Mucosa of gallbladder (tissue), 1 donor: ENCODE measurements at places on chromosomes 11 and 22. TPM values are rescaled to one million over a fixed set of nuclear protein-coding genes. Genes with fewer than 3 reads are reported as not detected.

- DNase-seq, result no peak
Observed at GRCh38 chr11:35182317-35182939, 43.5 kb downstream of the CD44 start.

DNA sequence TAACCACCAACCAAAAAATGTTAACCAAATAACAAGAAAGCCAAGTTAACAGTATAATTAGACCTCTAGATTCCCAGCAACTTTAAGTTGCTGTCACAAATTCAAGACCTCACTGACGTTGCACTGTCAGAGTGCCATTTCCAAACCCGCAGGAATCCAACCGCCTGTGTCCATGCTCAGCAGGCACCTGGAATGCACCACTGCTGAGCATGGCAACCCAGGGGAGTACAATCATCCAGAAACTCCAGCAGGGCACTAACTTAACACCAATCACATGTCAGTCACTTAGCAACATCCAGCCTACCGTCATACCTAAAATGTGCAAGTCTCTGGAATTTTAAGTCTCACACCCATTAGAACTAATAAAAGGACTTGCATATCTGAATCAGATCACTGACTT lies 48.8 kb downstream of the SMCO4 start:
- DNase-seq, result no peak

- DNase-seq, result no peak
Observed at GRCh38 chr11:95134491-95134890, 44.8 kb downstream of the ENDOD1 start.

GRCh38 chr11:104091281-104092096 lies 55.0 kb downstream of the DDI1 start:
- no peak for DNase-seq

DNA sequence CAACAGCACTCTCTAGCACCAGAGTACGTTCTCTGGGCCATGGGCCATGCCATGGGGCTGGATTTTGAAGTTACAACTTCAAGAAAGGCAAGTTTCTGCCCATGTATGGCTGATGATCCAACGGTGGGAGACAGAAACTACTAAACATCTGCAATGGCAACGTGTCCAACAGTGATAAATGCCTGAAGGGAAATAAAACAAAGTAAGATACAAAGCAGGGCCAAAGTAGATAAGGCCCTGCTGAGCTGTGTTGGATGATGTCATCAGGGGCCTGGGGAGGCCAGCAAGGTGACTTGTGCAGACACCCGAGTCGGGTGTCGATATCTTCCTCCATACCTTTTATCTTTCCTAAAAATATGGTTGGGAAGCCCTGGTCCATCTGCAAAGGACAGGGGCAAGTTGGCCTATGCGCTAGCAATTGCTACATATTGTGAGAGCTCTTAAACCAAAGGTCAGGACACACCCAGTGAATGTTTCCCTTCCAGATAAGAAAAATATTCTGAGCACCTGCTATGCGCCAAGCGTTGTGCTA lies 487.2 kb downstream of the MN1 start:
- no peak for DNase-seq

DNA sequence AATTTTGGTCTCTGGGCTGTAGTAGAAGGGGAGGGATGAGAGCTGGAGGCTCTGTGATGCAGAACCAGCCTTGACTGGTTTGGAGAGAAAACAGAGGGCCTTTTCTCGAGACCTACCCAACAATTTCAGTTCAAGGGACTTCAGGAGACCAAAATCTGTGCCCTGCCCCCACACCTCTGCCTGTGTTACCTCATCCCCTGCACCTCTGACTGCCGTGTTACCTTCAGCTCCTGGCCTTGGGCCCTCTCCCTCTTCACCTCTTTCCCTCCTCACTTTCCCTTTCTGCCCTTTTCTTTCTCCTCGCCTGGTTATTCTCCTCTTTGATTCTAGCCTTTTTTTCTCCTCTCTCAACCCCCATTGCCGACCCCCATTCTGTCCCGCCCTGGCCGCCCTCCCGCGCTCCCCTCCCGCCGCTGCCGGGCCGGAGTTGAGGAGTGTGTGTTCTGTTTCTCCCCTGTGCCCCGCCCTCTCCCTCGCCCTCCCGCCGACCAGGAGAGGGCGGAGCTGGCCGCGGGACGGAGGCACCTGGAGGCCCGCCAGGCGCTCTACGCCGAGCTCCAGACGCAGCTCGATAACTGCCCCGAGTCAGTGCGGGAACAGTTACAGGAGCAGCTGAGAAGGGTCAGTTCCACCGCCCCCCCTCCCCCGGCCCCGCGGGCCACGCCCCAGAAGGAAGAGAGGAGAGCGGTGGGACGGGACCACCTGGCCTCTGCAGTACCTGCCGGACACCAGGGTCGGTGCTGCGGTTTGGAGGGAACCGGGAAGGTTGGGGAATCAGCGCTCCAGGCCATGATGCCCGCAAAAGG lies 27.2 kb downstream of the PHLDB1 start:
- DNase-seq, result peak; percentile 79

- DNase-seq, result no peak
Observed at GRCh38 chr11:65133724-65134123, 595 bp downstream of the SYVN1 start.

DNA sequence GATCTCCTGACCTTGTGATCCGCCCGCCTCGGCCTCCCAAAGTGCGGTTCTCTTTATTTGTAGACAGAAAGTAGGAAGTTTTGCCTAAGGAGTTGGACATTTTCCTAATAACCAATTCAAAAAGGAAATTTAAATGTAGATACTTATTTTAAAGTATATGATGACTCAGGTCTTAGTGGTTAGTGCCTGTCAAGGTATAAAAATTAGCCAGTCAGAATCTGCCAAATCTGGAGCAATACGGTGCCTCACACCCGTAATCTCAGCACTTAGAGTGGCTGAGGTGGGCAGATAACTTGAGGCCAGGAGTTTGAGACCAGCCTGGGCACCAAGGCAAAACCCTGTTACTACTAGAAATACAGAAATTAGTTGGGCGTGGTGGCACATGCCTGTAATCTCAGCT lies 86.7 kb upstream of the RASSF10 start:
- no peak for DNase-seq

- DNase-seq, result no peak
Observed at GRCh38 chr11:63155794-63156193, 11.8 kb upstream of the SLC22A24 start.

GRCh38 chr11:73995731-73996130 lies 13.1 kb upstream of the UCP2 start:
- no peak for DNase-seq

DNA sequence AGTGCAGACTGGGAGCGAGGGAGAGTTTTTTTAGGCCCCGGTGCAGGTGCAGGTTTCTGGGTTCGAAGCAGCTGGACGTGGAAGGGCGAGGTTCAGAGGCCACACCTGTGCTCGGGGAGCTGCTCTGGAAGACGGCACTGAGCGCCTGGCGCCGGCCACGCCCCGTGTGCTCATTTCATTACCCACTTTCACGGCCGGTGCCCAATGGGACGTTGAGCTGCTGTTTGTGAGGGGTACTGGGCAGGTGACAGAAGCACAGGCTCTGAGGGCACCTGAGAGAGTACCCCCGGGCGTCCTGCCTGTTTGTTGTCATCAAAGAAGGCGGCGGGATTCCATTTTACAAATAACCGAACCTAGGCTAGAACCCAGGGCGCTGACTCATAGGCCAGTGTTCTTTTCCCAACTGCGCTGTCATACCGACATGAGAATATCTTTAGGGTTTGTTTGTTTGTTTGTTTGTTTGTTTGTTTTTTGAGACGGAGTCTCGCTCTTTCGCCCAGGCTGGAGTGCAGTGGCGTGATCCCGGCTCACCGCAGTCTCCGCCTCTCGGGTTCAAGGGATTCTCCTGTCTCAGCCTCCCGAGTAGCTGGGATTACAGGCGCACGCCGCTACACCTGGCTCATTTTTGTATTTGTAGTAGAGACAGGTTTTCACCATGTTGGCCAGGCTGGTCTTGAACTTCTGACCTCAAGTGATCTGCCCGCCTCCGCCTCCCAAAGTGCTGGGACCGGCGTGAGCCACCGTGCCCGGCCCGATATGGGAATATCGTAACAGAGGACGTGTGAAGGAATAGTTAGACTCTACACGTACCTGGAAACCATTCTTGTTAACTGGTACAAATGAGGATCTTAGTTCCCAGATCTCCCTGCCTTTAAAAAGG lies 16.6 kb upstream of the SPTBN2 start:
- DNase-seq, result no peak

DNA sequence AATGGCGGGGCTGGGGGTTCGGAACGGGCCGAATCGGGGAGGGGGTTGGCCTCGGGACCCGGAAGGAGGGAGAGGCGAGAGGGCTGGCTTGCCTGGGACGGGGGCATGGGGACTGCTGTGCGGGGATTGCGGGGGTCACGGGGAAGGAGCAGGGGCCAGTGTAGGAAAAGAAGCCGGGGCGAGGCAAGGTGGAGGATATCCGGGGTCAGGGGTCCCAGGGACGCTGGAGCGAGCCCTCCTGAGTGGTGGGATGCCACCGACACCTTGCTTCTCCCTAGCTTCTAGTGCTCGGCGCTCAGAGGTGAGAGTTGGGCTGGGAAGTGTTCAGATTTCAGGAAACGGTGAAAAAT lies 426 bp upstream of the GDPD5 start:
- no peak for DNase-seq

DNA sequence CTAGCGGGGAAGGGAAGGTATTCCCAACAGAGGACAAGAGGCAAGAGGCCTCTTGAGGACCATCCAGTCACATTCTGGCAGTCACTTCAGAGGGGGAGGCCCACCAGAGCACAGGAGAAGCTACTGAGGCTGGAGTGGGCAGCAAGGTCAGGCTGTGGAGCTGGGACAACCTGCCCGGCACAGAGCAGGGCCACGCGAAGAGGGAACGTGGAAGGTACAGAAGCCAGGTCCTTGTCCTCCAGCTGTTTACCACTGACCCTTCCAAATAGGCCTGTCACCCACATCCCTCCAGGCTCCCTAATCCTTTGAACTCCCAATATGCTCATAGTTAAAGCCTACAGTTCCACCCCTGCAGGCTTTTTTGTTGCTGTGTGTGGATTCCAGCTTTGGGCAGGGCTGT lies 76.9 kb downstream of the IGLL1 start:
- DNase-seq, result no peak

- peak; percentile 47 for DNase-seq
Observed at GRCh38 chr22:33018232-33018864, 39.8 kb downstream of the SYN3 start.

- no peak for DNase-seq
Observed at GRCh38 chr11:108368134-108368533, 99.2 kb downstream of the C11orf65 start.

- no peak for DNase-seq
Observed at GRCh38 chr11:5809122-5809519, 397 bp downstream of the OR52N2 start.

DNA sequence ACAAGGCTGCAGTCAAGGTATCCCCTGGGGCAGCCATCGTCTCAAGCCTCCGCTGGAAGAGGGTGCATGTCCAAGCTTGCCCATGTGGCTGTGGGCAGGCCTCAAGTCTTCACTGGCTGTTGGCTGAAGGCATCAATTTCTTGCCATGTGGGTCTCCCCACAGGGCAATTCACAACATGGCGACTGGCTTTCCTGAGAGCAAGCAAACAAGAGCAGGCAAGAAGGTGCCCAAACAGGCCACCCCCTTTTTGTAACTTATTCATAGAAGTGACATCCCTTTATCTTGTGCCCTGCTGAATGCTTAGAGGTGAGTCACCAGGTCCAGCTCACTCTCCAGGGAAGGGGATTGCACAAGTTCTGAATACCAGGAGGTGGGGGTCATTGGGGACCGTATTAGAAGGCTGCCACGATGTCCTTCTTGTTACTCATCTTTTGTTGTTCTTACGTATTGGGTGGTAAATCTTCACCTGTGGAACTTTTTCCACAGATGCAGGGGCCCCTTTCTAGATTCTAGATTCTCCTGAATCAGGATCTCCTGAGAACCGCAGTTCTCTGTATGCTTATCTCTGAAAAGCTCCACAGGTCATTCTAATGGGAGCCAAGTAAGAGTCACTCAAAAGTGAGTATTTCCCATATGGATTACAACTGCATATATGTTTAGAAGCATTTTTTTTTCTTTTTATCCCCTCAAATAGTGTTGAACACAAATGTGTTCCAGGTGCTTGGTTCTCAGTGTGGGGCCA lies 44.2 kb upstream of the MICAL2 start:
- peak; percentile 65 for DNase-seq

DNA sequence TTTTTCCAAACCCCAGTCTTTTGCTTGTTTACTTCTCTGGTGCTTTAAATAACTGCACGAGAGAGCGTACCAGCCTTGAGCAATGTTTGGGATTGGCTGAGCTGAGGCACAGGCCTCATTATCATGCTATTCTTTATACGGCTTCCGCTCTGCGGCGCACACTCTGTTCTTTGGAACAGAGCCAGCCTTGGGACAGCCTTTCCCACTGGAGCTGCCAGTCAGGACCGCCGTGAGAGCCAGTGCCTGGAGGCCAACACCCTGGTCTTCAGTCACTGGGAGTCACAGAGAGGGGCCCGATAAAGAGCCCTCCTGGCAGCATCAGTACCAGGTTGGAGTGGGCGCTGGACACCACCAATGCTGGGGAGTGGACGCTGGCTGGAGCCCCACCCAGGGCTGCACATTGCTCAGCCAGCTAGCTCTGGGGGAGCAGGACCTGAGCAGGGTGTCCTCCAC lies 125.6 kb downstream of the BCR start:
- peak; percentile 78 for DNase-seq

DNA sequence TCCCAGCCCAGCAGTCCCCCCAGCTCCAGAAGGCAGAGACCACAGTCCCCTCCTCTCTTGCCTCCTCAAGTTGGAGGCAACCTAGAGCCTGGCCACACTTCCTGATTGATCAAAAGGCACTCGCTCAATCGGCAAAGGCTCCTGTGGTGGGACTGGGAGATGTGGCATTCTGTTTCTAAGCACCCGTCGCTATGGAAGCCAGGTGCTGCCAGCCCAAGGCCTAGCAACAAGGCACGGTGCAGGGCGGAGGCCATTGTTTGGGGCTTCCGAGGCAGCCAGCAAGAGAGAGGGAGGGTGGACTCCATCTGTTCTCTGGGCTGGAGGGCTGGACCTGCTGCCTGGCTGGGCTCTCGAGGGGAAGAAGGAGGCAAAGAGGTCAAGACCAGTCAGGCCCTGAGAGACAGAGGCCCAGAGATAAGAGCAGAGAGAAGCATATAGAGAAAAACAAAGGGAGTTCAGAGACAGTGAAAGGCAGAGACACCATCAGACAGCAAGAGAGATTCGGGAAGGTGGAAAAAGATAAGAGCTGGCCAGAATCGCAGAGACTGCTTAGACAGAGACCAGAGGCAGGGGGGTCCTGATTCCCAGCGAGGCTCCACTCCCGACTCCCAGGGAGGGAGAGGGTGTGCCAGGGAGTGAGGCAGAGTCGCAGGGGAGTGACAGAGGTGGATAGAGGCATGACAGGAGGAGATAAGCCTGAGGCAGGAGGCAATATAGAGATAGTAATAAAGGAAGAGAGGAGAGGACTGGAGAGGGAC lies 21.2 kb downstream of the PDE2A start:
- no peak for DNase-seq

The TRIM49D2 gene
- total RNA-seq, result not detected

The KCNK4 gene
- total RNA-seq, result not detected

The RFPL2 gene
- total RNA-seq, result 0.14 TPM

The TRIM64C gene
- not detected for total RNA-seq

The GRM5 gene
- total RNA-seq, result 0.06 TPM

The TMEM191B gene
- 3.4 TPM for total RNA-seq

The KCNQ1OT1 gene
- total RNA-seq, result 2.2 TPM

The CARNS1 gene
- 78.4 TPM for total RNA-seq

The AQP11 gene
- 5.5 TPM for total RNA-seq

The FEN1 gene
- total RNA-seq, result 7.7 TPM

The HBB gene
- total RNA-seq, result 65.9 TPM

The IGSF22 gene
- 4.9 TPM for total RNA-seq

The TRPM5 gene
- total RNA-seq, result 4.4 TPM
